ENCODE measurements at places on chromosomes 5 and 9.

DNA sequence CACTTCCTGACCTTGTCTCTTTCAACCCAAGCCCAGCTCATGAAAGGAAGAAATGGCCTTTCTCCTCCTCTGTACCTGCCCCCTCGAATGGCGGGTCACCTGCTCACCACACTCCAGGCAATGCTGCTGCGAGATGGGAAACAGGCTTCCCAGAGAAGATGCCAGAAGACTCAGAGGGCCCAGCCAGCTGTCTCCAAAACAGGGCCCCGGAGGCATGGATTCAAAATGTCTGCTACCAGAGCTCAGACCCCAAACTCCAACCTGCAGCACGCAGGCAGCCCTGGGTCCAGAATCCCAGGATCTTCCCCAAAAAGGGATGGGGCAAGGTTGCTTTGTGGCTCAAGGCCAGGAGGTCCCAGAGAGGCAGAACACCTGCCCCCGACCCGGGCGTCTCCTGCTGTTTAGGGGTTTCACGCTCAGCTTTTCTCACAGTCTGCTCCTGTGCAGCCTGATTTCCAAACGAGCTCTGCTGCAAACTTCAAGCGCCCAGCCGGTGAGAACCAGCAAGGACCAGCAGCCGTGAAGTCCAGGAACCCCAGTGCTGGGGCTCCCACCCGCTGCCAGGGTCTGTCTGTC is 42.5 kb downstream of the VAV2 start:
- no peak for DNase-seq

GRCh38 chr5:152801886-152802285 is 396.8 kb upstream of the NMUR2 start:
- no peak for DNase-seq

GRCh38 chr5:56006094-56006493 is 11.3 kb upstream of the IL6ST start:
- no peak for DNase-seq

- DNase-seq = no peak
These were observed 66.4 kb downstream of the MACROH2A1 start for GRCh38 chr5:135332519-135333150.

GRCh38 chr5:132283423-132284043 is 10.7 kb upstream of the SLC22A4 start:
- no peak for DNase-seq

DNA sequence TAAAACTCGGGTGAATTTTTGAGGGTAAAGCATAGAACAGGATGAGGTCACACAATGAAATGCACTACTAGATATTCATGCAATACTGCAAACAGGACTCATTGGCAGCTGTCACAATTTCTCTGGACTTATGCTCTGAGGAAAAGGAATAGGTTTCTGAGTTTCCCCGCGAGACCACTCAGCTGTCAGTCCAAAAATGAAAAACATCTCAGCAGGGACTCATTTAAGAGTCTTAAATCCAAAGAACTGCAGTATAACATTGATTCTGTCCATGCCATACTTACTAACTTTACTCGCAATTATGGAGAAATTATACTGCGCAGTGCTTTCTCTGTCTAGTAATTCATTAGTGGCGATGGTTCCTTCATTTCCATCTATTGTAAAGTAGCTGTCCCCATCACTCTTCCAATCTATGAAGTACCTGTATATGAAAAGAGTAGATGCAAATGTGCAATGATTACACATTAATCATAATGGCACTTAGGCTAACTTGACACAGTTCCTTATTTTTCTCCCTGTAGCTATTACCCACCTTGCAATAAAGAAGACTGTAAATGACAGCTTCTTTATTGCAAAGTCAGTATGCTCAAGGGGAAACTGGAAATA is 1070.0 kb downstream of the CDH12 start:
- no peak for DNase-seq

DNA sequence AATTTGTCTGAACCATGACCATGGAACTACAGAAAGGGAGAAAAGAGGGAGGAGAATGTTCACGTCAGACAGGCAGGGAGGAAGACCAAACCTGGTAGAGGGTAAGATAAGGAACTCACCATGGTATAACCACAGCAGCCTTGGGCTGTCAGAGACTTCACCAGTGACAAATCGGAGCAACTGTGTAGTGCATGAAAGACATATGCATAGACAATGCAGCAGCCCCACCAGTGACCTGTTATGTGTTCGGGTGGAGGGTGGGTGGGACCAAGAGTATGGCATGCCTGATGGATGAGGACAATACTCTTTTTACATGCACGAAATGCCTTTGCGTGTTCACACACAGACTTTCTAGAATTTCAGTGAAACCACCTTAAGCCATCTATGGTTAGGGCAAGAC is 221.8 kb upstream of the RASEF start:
- no peak for DNase-seq

DNA sequence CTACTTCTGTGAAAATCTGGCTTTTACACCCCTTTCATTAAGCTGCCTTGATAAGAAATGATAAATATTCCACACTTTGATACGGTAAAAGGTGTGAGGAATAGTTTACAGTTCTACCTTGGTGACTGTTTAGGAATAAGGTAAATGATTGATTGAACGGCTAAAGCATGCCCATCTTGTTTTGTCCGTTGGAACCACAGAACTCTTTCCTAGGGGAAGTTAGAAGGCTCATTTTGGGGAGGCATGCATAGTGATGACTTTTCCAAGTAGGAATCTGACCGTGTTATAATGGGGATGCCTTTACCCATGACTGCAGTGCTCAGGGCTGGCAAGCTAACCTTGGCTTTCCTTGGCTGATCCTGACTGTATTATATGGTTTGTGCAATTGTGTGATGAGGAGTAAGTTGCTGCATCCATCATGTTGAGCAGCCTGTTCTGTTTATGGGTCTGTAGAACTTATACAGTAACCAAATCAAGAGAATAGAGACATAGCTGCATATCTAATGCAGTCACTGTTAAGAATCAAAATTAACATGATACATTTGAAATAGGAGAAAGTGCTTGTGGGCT is 24.5 kb downstream of the PCSK5 start:
- DNase-seq = no peak

- no peak for DNase-seq
These were observed 60.0 kb upstream of the TAF11L2 start for GRCh38 chr5:17438027-17438426.

DNA sequence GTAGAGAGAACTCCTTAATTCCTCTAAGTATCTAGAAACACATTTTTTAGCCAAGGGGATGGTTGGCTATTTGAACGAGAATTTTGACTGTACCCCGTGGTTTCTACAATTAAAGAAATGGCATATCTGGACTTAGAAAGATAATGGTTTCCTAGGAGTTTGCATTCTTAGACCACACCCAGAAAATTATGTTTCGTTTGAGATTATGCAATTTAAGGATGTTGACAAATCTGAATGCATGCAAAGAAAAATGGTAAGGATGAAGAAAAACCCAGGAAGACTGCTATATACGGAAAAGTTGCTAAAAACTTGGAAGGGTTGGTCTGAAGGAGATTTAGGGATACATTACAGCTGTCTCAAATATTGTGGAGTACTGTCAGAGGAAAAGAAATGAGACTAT is 538.5 kb upstream of the WWC1 start:
- DNase-seq = no peak

DNA sequence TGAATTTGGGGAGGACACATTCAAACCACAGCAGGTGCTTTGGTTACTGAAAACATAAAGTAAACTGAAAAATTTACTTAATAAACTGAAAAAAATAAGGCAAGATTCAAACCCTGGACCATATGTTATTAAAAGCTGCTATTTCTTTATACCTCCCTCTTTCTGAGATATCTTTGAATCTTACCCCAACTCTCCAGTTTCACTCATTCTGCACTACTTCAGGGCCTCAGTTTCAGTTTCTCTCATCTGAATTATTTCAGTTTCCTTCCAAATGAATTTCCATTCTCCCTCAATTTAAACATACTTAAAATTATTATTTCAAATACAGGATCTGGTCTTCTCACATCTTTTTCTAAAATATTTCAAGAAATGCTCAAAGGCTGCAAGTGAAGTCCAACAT is 4.9 kb upstream of the OXCT1 start:
- no peak for DNase-seq

GRCh38 chr5:177552839-177553455 is 1.4 kb downstream of the FAM193B start:
- no peak for DNase-seq

DNA sequence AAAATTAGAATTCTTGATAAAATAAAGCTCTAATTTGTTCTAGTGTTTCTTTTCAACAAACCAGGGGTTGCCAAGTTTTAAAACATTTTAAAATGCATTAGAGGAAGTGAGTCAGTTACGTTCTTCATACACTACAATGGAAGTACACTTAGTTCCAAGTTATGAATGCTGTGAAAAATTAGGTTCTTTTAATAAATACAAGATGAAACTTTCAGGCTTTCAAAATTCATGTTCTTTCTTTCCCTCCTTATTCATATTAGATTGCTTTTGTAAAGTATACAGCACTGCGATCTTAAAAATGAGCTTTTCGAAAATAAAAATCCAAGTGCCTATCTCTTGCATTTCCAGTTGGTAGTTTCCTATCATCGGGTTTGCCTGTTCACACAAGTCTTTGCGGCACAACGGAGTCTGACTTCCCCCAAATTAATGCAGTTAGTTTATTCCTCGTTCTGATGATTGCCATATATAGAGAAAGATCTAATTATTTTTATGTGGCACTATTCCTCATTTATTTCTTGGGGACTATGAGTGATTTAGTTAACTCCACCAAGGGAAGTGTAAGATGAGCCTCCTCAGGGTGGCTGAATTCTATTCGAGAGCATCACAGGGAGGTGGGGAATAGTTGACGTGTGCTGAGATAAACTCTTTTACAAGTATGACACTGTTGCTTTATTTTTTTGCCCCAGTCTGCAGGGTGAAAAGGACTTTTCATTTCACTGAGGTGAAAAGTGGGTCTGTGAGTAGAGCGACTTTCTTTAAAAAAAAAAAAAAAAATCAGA is 238.2 kb downstream of the CD180 start:
- no peak for DNase-seq

GRCh38 chr9:110036286-110036685 is 171.7 kb downstream of the C9orf152 start:
- no peak for DNase-seq

Measured in stimulated activated CD8-positive, alpha-beta memory T cell treated with anti-CD3 and anti-CD28 coated beads, Interleukin-4, amount 100 ng/mL, for 1 hour (primary cell).